Activated CD4-positive, alpha-beta T cell treated with anti-CD3 and anti-CD28 coated beads, Interleukin-2, amount 50 U/mL, for 24 hours (primary cell): ENCODE measurements at places on chromosomes 11 and 22.

DNA sequence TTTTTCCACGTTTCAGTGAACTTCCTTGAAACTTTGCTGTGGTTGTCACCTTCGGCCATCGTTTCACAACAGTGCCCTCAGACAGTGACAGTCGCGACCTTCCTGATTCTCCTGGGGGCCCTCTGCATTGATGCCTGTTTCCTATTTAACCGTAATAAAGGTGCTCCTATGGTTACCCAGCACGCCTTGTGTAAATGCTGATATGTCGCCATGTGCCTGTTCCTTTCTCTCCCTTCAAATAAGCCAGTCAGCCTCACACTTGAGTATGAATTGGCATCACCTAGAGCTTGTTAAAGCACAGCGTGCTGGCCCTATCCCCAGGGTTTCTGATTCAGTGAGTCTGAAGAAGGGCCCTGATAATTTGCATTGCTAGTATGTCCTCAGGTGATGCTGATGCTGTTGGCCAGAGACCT is 104.8 kb downstream of the MICAL2 start:
- no peak for DNase-seq

DNA sequence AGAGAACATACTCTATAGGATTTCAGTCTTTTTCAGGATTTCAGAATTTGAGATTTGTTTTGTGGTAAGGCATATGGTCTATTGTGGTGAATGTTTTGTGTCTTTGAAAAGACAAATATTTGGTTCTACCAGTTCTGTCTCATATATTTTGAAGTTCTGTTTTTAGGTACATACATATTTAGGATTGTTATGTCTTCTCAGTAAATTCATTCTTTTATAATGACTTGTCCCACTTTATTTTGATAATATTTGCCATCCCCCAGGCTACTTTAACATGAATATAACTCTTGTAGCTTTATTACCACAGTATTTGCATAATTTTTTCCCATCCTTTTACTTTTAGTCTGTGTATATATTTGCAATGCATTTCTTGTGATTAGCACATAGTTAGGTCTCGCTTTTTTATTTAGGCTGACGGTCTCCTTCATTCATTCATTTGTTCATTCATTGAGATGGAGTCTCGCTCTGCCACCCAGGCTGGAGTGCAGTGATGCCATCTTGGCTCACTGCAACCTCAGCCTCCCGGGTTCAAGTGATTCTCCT is 32.1 kb downstream of the MTMR3 start:
- DNase-seq = no peak

- no peak for DNase-seq
These were observed 321.5 kb downstream of the LARGE1 start for GRCh38 chr22:33598821-33599220.

- no peak for DNase-seq
These were observed 129.1 kb upstream of the ARHGAP42 start for GRCh38 chr11:100557830-100558611.

GRCh38 chr11:26193694-26194365 is 138.1 kb upstream of the ANO3 start:
- no peak for DNase-seq

DNA sequence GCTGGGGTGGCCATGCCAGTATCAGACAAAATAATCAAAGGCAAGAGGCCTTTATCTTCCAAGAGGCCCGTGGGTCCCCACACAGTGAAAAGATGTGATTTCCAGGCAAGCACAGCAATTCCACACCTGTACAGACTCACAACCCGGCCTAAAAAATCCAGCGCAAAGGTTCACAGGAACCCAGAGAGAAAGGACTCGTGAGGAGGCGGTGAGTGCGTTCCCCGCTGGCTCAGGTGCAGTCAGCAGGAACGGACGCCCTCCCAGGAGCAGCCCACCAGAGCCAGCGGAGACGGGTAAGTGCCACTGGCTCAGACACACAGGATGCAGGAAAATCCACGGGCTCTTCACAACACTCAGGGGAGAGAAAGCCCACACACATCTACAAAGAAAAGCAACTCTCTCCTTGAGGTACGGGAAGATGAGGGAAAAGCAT is 4.4 kb downstream of the TOLLIP start:
- no peak for DNase-seq

- no peak for DNase-seq
These were observed 8.9 kb downstream of the AP2A2 start for GRCh38 chr11:934527-934926.

GRCh38 chr22:22922954-22923319 is 35.3 kb downstream of the IGLL5 start:
- DNase-seq = no peak

GRCh38 chr11:27672836-27673464 is 27.3 kb downstream of the BDNF start:
- no peak for DNase-seq

DNA sequence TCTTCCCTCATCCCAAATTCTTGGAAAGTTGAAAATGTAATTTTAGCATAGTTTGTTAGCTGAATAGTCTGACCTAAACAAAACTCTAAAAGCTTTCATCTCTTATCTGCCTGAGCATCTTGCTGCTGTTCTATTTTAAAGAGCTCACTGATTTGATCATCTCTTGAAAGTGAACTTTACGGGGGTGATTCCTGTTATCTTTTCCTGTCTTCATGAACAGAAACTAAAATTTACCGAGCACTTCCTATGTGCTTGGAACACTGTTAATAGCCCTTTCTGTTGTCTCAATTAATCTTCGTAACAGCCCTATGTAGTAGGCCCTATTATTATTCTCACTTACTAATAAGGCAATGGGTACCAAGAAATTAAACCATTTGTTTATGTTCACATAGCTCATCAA is 12.3 kb downstream of the AMOTL1 start:
- no peak for DNase-seq

GRCh38 chr11:46679241-46680163 is 20.9 kb downstream of the ARHGAP1 start:
- DNase-seq = no peak

GRCh38 chr11:63537293-63538101 is 889 bp downstream of the PLAAT4 start:
- DNase-seq = no peak

DNA sequence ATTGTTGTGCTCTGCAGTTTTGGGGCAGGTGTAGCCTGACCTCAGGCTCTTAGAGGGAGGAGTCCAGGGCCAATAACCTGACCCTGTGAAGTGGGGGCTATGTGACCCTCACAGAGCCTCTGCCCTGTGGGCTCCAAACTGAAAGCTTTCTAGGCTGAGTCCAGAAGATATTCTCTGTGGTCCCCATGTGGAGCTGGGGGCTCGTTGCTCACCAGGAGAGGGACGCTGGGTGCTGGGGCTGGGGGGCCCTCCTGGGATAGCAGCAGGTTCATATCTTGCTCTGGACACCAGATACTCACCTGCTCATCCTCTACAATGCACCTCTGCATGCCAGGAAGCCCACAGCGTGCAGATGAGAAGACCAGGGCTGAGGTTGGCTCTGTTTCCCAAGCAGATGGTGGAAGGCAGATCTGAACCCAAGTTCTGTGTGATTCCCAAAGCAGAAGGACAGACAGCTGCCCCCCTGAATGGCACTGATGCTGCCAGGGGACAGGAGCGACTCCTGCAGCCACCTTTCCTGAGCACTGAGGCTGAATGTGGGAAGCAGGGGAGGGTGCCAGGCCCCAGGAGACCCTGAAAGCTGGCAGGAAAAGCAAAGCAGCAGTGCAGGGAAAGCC is 1022.0 kb downstream of the TBC1D22A start:
- no peak for DNase-seq

DNA sequence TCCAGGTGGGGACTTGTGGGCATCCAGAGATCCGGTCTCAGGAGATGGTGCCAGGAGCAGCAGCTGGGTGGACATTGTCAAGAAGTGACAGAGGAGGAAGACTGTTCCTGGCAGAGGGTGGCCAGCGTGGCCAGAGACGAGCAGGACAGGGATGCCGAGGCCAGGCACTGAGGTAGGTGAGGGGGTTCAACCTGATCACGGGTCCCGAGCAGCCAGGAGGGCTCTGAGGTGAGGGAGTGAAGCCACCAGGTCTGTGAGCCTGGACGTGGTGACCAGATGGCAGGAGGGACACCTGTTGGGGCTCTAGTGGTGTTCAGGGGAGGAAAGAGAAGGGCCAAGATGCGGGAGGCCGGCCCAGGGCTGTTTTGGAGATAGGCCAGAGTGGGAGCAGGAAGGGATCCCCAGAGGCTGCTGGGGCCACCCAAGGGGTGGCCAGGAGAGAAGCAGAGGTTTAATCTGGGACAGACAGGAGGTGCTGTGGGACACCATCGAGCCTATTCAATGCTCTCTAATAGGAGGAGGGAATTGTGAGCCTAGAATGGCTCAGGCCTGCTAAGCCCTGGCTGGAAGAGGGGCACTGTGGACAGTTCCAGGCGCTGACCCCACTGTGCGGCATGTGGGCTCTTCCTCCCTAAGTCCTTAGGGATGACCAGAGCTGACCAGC is 6.3 kb downstream of the PPM1F start:
- DNase-seq = no peak

DNA sequence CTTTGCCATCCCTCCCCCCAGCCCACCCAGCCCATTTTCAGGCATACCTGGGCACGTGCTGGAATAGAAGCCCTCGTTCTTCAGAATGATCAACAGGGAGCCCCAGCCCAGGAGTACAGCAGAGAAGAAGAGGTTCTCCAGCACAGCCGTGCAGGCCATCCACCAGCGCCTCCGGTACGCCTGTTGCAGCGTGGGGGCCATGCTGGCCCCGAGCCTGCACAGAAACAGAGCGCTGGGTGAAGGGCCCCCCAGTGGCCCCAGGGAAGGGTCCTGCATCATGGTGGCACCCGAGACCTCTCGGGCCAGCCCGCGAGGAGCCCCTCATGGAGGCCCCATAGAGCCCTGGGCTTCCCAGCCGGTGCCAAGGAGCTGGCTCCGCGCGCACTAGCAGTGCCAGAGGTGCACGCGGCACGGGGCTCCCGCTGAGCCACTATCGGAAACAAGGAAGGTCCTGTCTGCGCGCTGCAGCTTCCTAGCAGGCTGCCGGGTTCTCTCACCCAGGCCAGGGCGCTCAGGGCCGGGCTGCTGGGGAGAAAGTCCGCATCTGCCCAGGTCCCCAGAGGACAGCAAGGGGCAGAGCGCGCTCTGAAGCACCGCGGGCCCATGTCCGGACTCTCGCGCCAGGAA is 1.5 kb downstream of the SLC43A1 start:
- DNase-seq = peak; percentile 31

DNA sequence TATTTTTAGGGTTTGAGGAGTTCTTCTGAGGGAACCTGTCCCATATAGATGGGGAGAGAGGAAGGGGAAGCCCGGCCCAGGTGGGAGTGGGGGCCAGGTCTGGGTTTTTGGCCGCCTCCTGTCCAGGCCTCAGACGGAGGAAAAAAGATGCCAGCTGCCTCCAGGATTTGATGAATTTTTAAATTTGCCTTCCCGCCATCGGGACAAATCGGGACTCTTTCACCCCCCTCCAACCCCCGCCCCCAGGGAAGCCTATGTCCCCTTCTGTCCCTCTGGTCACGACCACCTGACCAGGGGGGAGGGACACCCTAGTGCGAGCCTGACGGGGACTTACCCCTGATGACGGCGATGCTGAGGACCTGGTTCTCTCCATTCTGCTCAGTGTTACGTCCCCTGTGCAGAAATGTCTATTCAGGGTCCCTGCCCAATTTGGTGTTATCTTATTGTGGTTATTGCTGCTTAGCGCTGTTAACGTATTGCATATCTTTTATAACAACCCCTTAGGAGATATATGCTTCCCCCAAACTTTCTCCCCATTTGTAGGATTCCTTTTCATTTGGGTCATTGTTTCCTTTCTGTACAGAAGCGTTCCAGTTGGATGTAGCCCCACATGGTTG is 115.9 kb upstream of the GRK3 start:
- no peak for DNase-seq

DNA sequence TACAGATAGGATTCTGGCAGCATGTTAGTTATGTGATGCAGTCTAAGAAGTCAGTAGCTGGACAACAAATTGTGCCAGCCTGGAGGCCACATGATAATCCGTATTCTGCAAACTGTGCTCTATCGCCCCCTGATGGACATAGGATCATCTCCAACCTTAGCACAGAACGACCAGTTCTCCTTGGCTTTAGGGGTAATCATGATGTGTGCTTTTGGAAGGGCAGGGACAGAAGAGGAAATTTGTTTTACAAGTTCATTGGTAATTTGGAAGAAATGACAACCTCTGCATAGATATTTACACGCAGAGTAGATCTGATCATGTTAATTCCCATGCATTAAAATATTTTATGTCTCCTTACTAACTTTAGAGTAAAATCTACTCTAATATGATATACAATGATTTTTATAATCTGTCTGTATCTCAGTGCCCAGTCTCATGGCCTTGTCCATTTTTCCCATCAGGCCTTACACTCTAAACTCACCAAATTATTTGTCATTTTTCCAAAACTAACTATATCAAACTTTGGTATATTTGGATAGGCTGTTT is 12.1 kb downstream of the OR10D3 start:
- peak; percentile 15 for DNase-seq

DNA sequence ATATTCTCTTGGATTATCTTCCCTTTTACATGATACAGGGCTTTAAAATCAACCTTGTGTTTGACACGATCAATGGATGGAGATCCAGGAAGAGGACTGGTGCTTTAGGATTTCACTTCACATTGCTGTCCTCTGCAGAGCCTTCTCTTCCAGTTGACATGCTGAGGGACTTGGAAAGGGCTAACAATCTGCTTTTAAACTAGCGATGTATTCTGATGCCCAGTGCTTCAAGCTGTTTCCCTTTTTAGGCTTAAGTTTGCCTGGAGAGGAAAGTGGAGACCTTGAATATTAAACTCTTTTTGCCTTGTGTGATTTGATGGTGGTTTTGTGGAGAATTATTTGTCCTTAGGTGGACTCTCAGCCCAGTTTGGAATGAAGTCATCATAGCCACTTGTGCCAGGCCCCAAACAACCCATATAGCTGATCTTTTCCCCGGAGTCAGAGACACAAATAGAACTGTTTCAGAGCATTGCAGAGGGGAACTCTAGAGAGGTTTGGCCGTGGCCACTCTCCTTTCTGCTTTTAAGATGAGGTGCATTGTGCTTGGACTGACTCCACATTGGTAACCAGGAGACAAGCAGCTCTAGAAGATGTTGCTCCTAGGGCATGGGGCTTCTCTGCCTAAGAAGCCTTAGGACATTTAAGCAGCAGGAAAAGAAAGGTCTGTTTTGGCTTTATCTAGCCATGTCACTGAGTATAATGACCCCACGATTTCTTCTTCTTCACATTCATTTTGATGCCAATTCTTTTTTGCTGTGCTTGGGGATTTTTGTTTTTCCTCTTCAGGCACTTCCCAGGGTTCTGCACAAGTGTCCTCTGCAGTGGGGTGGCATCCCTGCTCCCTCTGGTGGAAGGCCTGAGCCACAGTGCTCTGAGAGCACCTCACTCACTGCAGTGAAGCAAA is 152.8 kb downstream of the NCAM1 start:
- no peak for DNase-seq

DNA sequence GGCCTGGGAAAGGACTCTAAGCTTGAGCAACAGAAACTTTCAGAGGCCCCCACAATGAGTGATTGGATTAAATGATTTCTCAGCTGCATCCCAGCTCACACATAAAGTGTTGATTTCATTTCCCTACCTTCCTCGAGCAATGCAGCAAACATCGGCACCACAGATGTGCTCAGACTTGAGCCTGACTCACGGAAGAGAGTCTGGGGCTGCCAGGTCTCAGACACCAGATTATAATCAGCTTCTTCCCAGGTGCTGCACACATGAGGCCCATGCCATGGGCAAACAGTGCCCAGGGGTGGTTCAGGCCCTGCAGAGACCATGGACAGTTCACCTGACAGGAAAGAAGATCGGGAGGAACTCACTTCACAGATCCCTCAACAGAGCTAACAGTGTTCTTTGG is 226.6 kb upstream of the TENM4 start:
- DNase-seq = no peak

- DNase-seq = no peak
These were observed 31.2 kb downstream of the OTOG start for GRCh38 chr11:17578296-17578695.

GRCh38 chr11:28715726-28716125 is 607.5 kb downstream of the METTL15 start:
- no peak for DNase-seq

GRCh38 chr11:114556135-114556534 is 3.5 kb downstream of the NXPE1 start:
- DNase-seq = no peak
